ENCODE measurements at places on chromosomes 5 and 9.

- no peak for DNase-seq
Observed at GRCh38 chr9:128142596-128142995, 6.7 kb upstream of the LCN2 start.

GRCh38 chr5:25849270-25849669, 1189.1 kb downstream of the CDH9 start:
- DNase-seq = no peak

- DNase-seq = no peak
Observed at GRCh38 chr5:136677217-136677616, 311.9 kb upstream of the TRPC7 start.

DNA sequence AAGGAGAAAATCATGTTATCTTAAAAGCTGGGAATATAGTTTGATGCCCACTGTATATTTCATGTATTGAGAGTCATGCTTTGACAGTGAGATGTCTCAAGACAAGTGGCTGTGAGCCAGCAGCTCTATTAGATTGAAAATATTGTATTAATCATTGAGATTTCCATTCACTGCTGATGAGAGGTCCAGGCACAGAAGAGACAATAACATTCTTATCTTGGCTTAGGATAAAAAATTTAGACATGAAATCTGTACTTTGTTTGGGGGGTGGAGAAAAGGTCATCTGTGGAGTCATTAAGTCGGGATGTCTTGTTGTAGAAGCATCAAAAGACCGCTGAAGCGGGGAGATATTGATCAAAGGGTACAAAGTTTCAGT, 97.9 kb upstream of the EQTN start:
- DNase-seq = no peak

GRCh38 chr5:115458416-115458815, 86.2 kb downstream of the FEM1C start:
- DNase-seq = no peak

Data from hippocampal formation (tissue), 2 donors.